PC-3 (cell line): ENCODE measurements at places on chromosomes 11 and 22. TPM values are rescaled to one million over a fixed set of nuclear protein-coding genes. Genes with fewer than 3 reads are reported as not detected.
A peak's percentile ranks its signal among the peaks of the same experiment; 100 is the strongest.

The MMP10 gene
- 0.07 and 0.69 TPM in 2 replicates for total RNA-seq

The SEC14L2 gene
- 9.7 and 16.8 TPM in 2 replicates for total RNA-seq

The TCN1 gene
- 7.4 and 14.8 TPM in 2 replicates for total RNA-seq

The SYT7 gene
- total RNA-seq, result 21.5 and 23.2 TPM in 2 replicates

The FBXO7 gene
- 43.6 and 44.2 TPM in 2 replicates for total RNA-seq

The LARGE2 gene
- total RNA-seq, result 18.4 and 19.6 TPM in 2 replicates

The TSPAN32 gene
- total RNA-seq, result not detected in 2 replicates

The SLC29A2 gene
- 25.5 and 27.8 TPM in 2 replicates for total RNA-seq

- DNase-seq, result no peak
Observed at GRCh38 chr22:19998232-19998951, 18.2 kb downstream of the ARVCF start.

GRCh38 chr11:67276781-67277230 is 10.5 kb downstream of the GRK2 start:
- no peak for DNase-seq

- DNase-seq, result no peak
Observed at GRCh38 chr22:30328466-30329049, 1.8 kb upstream of the TBC1D10A start.

DNA sequence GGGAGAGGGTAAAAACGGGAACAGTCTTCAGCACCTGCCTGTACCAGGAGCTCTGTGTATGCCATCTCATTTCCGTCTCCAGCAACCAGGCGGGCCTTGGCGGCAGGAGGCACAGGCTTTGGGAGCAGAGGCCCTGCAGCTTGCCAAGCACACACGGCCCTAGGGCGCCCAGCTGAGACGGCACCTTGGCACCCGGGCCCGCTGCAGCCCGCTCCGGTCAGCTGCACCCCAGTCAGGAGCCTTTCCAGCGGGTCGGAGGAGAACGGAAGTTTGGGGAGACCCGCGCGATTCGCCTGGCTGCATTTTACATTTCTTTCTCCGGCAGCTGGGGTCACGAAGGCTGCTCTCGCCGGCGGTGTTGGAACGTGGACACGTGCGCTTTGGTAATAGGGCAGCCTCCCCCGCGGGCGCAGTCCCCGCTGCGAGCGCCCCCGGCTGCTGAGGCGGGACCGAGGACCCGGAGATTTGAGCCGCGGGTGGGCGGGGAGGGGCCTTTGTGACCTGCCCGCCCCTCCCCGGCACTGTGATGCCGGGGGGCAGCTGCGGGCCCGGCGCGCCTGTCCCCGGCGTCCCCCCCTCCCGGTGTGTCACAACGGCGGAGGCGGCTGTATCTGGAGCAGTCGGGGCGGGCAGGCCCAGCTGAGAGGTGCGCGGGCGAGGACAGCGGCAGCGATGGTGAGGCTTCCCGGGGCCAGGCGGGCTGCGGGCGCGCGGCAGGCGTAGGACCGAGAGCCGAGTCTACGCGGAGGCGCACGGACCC is at the start of gene TUBA8:
TSS of gene TUBA8 (plus strand) at position 616 of the 760 bp plus-strand sequence. CDS start at position 673, 57 bp downstream.
- DNase-seq, result peak; percentile 27

- peak; percentile 36 for DNase-seq
Observed at GRCh38 chr11:63277345-63277943, 34.0 kb upstream of the SLC22A25 start.

GRCh38 chr11:75481922-75482606 is 43.7 kb downstream of the GDPD5 start:
- no peak for DNase-seq

DNA sequence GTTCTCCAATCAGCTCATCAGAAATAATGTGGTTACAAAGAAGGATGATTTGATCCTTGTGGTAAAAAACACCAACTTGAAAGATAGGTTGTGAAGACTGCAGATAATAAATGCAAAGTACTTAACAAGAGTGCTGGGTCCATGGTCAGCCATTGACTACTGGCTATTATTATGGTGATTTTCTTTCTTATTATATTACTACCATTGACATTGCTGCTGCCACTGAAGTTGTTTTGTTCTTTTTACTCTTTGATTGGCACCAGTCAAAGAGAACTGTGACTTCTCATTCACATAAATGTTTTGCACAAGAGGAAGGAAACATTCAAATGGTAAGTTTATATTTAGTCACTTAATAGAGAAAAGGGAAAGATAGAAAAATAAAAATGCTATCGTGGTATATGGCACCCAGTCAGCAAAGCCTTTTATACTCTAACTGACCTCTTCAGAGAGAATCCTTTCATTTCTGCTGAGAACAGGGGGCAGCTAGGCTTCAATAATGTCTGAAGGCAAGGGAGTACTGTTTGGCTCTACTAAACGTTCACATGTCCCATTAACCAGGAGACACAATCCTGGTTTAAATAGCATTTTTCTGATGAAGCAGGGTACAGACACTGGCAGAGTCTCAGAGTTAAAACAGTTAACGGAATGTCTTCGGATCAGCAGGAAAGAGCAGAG is 64.8 kb downstream of the LRRC4C start:
- no peak for DNase-seq

DNA sequence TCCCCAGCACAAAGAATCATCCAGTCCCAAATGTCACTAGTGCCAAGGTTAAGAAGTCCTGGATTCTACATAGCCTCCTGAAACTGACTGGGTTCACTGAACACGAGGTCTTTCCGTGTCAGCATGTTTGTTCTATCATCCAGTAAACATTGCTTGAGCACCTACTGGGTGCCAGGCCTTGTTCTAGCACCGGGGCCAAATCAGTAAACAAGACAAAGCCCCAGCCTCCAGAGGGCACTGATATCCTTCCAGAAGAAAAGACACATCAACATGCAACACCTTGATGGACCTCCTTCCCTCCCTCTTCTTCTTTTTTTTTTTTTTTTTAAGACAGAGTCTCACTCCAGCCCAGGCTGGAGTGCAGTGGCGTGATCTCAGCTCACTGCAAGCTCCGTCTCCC is 26.9 kb downstream of the TPST2 start:
- no peak for DNase-seq

DNA sequence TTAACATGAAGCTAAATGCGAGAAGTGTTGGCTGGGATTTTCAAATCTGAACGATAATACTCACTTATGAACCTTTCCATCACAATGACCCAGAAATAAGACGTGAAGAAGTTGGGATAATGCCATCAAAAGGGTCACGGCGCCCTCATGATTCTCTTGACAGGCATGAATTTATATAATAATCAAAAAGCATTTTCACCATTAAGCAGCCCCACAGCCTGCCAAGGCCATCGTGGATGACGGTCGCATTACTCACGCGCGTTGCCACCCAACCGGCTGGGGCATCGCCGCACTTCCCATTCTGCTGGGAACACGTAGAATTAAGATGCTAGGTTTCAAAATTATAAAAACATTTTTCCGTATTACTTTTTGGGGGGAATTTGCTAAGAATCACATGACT is 18.9 kb upstream of the GAL start:
- DNase-seq, result no peak

GRCh38 chr11:128305588-128305987 is 281.8 kb downstream of the ETS1 start:
- DNase-seq, result no peak

- no peak for DNase-seq
Observed at GRCh38 chr11:64758330-64759079, 1.3 kb downstream of the PYGM start.

DNA sequence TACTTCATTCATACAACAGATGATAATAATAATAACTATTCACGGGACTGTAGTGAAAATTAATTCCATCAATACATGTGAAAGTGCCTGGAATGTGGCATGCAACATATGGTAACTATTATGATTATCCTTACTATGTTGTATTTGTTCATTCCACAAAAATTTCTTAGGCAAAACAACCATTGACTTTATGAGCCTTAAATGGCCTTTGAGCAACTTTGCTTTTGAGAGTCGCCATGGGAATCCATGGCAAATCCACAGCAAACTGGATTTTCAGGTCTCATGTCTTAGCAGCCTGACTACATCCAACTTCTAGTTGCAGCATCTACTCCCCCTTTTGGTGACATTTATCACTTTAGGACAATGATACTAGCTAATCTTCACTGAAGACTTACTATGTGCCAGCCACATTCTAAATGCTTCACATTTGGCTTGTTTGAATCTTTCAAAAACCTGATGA is 56.8 kb downstream of the SLC1A2 start:
- peak; percentile 61 for DNase-seq
